ENCODE measurements at places on chromosomes 2 and 18.

DNA sequence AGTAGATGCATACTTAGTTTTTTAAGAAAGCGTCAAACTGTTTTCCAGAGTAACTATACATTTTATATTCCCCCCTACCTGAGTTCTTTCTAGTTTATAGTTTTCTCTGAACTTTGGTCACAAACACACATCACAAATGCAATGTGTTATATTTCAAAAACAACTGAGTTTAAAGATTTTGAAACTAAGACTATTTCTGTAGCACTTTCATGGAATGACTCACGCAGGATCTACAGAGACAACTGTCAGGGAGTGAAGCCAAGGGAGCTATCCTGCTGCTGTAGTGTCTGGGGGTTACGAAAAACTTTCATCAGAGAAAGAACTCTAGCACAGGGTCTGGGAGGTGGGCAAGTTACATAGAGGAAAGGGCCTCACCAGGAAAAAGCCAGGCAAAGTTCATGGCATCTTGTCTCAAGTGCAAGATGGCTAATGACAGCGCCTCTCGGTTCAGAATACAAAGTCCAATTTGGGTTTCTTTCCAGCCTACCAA lies 66.8 kb downstream of the UXS1 start:
- DNase-seq, result no peak

DNA sequence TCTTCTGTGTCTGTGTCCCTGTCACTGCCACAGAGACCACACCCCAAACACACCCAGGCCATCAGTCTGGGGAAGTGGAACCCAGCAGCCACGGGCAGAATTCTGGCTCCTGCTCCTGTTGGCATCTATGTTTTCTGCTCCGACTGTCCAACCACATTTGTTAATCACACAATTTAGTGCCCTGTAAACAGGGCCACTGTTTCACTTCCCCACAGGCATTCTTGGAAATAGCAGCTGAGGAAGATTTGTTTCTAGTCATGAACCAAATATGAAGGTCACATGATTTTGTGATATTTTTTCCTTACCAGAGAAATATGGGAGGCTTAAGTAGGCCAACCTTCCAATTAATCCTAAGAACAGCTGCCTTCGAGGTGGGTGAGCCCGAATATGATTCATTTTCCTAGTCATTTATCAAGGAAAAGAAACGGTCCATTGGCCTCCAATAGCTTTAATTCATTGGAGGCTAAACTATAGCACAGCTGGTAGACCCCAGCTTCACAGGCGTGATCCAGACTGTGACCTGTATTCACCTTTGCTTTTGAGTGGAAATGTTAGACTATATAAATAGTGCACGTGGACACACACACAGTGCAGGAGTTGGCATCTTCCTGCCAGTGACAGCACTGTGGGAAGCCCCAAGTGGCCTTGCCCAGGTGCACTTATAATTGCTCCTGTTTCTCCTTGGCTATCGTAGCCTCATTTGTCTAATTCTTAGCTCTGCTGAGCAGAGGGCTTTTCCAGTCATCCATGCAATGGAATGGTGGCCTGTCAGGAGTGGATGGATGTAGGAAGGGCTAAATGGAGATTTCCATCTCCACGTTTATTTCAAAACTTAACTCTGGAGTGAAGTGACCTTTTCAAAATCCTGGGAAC lies 267.9 kb downstream of the LPIN1 start:
- no peak for DNase-seq

DNA sequence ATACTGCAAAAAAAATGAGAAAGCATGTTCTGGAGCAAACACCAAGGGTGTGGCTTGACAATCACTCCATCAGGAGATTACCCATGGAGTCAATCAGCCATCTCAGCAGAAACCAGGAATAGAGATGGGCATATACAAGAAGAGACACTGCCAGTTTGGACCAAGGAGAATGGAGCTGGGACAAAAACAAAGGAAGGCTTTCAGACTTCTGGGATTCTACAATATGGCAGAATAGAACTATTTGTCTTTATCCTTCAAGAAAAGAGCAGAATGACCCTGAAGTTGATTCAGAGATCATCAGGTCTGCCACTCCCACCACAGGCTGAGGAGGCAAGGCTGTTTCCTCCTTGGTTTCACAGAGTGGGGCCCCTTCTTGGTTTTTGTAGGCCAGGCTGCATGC lies 48.2 kb upstream of the KIF5C start:
- DNase-seq, result no peak

DNA sequence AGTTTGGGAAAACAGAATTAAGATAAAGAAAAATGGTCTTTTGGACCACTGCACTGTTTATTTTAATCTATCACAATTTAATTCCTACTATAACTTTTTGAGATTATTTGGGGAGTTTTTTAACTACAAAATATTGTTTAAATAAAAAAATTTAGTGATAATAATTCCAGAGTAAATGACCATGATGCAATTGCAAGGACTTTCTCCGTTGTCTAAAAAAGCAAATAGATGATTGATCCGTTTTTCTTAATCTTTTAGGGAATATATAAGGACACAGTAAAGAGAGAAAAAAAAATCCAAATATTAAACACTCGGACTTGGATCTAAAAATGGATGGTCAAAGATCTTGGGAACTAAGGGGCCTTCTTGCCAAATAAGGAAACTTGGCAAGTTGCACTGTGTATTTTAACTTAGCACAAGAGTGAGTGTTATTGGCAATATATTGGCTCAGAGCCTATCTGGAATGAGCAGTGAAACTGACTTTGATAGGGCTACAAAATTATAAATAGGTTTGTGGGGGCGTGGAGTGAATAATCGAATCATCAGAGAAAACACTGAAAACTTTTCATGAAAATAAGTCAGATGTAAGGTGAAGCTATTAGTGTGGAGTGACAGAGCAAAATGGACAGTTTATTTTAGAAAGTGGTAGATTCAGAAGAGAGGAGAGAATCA lies 2.0 kb downstream of the MAP3K20 start:
- no peak for DNase-seq

DNA sequence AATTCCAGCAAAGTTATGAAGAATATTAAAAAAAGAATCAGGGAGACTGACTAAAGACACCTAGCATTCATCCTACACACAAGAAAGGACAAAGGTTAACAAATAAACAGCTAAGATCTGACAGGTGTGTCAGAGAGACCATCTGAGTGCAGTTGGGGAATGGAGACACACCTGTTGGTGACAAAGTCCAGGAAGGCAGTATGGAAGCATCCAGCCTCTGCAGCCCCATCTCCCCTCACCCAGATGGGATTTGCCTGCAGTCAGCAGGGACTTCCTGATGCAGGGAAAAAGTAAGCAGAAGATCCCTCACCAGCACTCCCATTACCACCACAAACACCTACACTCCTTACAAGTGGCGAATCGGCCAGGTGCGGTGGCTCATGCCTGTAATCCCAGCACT lies 37.9 kb downstream of the USP34 start:
- DNase-seq, result no peak

DNA sequence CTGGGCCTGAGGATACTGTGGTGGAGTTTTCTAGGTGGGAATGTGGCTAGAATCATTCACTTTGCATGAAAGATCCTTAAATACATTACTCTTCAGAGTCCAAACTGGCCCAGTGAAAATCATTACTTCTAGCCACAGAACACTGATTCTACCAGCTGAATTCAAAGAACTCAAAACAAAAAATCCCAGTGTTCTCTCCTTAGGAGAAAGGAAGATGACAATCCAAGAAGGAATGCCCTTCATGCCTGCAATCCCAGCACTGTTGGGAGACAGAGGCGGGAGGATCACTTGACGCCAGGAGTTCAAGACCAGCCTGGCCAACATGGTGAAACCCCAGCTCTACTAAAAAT lies 35.2 kb downstream of the FAM228A start:
- no peak for DNase-seq

DNA sequence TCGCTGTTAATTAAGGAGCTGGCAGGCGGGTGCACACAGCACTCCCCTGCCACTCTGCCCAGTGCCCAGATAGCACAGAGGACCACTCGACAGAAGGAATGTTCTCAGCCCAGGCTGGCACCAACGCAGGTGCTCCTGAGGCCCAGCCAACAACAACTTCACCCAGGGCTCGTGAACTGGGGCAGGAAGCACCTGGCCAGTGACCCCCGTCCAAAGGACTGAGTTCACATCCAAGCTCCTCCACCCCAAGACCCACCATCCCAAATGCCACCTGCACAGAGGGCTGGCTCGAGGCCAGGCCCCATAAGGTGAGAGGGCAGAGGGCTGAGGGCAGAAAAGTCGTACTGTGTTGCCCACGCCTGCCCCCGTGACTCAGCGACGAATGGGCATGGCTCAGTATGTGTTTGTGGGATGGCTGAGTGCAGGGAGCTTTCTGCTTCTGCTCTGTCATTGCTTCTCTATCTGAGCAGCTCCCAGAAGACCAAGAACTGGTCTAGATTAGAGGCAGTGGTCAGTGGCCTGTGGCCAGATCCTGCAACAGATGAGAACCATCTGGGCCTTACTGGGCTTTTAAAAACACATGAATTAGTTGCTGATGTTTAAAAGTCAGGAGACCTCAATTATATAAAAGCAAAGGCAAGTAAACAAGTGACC lies 68.4 kb downstream of the POLR1A start:
- DNase-seq, result no peak

DNA sequence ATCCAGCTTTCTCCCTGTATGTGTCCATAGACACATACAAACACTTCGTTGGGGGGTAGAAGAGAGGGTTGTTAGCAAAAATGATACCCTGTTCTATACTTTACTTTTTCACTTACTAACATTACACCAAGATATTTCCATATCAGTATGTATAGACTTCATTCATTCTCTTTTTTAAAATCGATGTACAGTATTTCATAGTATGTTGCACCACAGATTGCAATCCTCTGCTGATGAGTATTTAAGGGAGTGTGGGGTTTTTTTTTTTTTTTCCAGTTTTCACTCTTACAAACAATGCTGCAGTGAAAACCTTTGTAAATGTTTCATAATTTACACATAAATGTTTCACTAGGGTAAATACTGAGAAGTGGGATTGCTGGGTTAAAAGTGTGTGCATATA lies 402.3 kb downstream of the LRATD1 start:
- DNase-seq, result no peak

GRCh38 chr2:69298862-69299261 lies 88.2 kb downstream of the GFPT1 start:
- no peak for DNase-seq

DNA sequence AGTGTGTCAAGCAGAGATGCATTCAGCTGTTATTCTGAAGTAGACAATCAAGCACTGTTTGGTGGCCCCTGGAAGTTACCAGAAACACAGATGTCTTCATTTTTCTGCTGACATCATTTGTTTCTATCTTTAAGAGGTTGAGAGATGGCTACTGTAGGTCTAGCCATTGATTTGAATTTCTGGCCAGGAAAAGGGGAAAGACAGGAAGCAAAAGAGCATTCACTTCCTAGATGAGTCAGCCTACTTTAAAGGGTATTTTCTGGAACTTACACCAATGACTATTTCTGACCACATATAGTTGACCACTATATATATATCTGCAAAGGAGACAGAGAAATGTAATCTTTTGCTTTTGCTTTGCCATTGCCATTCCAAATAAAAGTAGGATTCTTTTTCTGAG lies 900.1 kb upstream of the SOX11 start:
- no peak for DNase-seq

- DNase-seq, result no peak
Measured at GRCh38 chr2:26273501-26273900, 28.8 kb downstream of the HADHB start.

- DNase-seq, result no peak
Measured at GRCh38 chr2:100645695-100646429, 83.1 kb downstream of the PDCL3 start.

Data from stimulated activated CD4-positive, alpha-beta T cell treated with anti-CD3 and anti-CD28 coated beads, TNF-alpha, amount 100 ng/mL, for 24 hours (primary cell).